AG08396 (cell line): ENCODE measurements at places on chromosomes 6 and 20.

- no peak for DNase-seq
Measured at GRCh38 chr6:166223079-166223478, 55.4 kb upstream of the TBXT start.

- DNase-seq = no peak
Measured at GRCh38 chr20:17503301-17504065, 27.7 kb downstream of the BFSP1 start.

- DNase-seq = no peak
Measured at GRCh38 chr6:29696147-29697125, 15.5 kb upstream of the ZFP57 start.

DNA sequence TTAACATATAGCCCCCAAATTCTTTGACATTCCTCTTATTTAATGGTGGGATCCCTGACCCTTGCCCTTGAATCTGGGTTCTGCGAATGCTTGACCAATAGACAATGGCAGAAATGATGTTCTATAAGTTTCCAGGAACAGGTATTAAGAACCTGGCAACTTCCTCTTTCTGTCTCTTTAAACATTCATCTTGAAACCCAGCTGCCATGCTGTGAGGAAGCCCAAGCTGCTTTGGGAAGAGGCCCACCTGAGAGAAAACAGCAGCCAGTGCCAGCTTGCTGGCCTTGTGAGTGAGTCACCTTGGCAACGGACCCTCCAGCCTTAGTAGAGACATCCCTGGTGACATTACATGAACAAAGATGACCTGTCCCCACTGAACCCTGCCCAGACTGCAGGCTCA, 45.2 kb upstream of the RALY start:
- no peak for DNase-seq

GRCh38 chr6:103675807-103676406, 1183.8 kb downstream of the HACE1 start:
- DNase-seq = no peak
